ENCODE measurements at places on chromosomes 6 and 20.

DNA sequence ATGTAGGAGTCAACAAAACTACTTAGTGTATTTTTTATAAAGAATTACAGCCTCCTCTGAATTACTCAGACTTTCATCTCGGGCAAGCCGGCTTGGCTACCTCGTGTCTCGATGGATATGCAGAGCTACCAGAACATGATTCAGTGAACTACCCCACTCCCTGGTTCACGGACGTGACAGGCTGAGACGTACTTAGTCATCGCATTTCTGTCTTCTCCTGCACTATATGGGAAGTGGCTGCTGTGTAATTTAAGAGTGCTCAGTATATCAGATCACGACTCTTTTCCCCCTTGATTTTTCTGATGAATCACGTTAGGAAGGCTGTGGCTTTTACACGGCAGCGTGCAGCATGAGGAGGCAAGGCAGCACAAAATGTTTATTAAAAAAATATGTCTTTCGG lies 302.7 kb upstream of the ZFP64 start:
- peak; percentile 35 for DNase-seq

DNA sequence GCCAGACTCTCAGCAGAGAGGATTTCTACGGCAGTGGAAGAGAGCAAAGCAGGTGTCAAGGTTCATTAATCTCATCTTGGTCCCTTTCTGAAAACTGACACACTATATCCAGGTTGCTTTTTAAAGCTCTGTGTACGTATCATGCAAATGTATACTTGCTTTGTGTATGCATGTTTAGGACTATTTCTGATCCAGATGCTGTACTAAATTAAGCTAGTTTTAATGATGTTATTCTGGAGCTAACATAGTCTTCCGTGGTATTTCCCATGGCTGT lies 59.2 kb upstream of the SNX9 start:
- DNase-seq = no peak

- no peak for DNase-seq
Observed at GRCh38 chr6:144417681-144418080, 132.5 kb downstream of the UTRN start.

- no peak for DNase-seq
Observed at GRCh38 chr6:37105148-37106050, 64.6 kb upstream of the PIM1 start.

DNA sequence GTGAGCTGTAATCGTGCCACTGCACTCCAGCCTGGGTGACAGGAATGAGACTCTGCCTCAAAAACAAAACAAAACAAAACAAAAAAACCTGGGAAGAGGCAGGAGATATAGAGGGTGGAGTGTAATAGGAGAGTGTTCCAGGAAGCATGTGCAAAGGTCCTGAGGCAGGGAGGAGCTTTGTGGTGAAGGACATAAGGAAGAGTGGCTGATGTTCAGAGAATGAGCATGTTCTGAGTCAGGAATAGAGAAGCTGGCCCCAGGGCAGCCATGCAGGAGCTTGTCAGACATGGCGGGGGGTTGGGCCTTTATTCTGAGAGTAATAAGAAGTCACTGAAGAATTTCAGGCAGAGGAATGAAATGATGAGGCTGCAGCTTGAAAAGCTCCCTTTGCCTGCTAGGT lies 337.0 kb downstream of the CDH26 start:
- no peak for DNase-seq

GRCh38 chr6:27025351-27025750 lies 222.2 kb upstream of the PRSS16 start:
- DNase-seq = no peak

GRCh38 chr20:21358737-21359136 lies 38.6 kb downstream of the NKX2-4 start:
- DNase-seq = no peak

DNA sequence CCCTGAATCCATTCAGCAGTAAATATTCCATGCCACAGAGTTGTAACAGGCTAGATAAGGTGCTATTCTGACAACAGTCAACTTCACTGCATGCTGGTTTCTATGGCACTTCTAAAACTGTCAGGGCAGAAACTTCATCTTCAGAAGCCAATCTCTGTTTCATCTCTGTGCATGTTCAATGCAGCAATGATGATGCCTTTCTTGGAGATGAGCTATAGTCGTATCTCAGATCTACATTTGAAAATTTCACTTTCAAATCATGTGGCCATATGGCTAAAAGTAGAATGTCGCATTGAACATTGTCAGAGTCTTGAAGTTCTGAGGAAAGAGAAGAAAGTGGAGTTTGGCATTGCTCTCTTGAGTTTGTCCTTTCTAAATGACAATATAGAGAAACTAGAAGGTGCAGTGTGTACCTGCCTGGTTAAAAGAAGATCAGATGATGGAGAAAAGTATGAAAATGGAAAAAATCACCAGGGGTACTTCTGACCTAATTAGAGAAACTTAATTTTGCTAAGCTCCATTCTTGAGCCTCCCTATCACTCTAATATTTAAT lies 49.0 kb upstream of the VSTM2L start:
- no peak for DNase-seq

DNA sequence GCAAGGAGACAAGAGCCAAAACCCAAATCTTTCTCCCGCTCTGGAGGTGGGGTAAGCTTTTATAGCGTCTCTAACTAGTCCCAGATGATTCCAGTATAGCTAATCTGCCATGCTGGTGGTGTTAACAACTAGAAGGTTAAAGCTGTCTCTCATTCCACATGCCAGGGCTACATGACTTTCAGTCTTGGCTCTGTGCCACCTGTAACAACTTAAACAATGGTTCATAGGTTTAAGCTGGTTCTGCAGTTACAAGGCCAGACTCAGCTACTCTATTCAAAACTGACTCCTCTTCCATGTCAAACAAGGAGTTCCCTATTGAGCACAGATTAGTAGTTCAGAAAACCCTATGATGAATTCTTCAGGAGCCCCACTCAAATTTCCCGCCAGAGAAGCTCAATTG lies 128.9 kb downstream of the ELOVL4 start:
- DNase-seq = no peak

DNA sequence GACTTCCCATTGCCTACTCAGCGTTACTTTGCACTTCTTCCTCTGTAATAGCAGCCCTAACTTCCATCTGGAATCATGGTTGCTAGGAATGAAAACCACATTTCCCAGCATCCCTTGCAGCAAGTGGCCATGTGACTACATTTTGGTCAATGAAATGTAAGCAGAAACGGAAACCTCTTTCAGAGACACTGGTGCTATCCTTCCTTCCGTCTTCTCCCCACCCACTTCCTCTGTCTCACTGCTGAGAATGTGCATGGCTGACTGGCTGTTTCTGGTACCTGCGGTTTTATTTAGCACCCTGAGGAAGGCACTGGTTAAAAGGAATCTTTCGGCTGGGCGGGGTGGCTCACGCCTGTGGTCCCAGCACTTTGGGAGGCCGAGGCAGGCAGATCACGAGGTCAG lies 107.4 kb downstream of the SCML4 start:
- peak; percentile 38 for DNase-seq

DNA sequence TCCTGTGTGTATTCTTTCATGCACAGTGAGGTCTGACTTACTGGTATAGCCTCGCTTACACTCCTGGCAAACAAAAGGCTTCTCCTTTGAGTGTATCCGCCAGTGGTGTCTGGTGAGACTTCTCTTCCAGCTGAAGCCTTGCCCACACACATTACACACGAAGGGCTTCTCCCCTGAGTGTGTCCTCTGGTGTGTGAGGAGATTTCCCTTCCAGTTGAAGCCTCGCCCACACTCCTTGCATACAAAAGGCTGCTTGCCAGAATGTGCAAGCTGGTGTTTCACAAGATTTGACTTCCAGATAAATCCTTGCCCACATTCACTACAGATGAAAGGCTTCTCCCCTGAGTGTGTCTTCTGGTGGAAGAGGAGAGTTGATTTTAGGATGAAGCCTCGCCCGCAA lies 21.5 kb downstream of the ZNF337 start:
- DNase-seq = no peak

GRCh38 chr6:98669371-98669770 lies 165.0 kb upstream of the POU3F2 start:
- no peak for DNase-seq

DNA sequence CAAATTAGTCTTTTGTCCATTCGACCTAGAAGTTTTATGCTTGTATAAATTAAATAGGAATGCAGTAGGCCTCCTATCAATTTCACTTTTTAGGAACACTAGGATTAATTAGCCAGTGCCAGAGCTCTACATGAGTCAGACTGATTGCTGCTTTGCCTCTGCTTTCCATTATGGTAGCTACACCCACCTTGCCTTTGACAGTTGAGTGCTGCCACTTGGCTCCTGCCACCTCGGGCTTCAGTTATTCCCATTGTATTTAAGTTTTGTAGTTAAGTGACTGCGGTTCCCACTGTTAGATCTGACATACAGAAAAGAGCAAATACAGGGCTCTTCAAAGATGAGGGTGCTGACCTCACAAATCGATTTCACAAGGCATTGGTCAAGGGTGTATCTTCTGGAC lies 16.6 kb upstream of the WFDC12 start:
- no peak for DNase-seq

DNA sequence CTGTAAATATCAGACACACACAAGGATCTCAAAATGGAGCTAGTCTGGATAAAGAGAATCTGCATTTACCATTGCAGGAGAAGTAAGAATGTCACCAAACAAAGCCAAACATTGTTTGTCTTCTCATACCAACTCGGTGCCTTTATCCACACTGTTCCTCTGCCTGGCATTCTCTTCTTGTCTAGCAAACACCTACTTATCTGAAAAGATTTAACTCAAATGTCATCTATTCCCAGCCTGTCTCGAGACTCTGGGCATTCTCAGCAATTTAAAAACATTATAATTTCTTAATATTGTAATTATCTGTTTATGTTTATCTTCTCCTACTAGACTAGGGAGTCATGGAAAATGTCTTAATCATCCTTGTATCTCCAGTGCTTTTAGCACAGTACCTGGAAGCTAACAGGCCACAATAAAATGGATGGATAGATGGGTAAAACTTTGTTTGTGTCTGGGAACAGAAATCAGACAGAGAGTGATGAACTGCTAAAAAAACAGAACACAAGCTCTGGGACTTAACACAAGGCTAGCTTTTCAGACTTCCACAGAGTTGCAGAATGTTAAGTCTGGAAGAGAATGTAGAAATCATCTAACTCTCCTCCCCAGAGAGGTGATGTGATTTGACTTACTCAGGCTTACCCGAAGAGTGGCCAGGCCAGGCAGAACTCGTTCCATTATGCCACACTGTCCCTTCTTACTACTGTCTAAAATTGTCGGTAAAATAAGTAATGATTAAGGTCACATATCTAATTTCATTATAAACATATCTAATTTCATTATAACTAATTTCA lies 42.3 kb upstream of the FAM83C start:
- DNase-seq = no peak

GRCh38 chr6:52555518-52556233 lies 21.2 kb downstream of the TRAM2 start:
- DNase-seq = no peak

- DNase-seq = no peak
Observed at GRCh38 chr6:37174515-37175331, 4.8 kb downstream of the PIM1 start.

DNA sequence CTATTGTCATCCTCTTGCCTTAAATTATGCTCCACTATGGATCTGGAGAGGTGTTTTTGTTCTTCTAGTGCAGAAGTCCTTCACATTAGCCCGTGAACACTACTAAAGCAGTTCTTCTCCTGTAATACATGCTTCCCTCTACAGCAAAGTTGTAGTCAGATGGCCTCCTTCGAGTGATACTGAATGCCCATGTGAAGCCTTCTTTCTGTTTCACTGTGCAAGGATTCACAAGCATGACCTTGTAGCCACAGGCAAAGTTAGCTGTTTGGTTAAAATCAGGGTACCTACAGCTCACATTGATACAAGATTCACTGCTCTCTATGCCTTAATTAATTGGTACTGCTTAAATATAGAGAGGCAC lies 47.6 kb downstream of the ARHGAP18 start:
- no peak for DNase-seq

- no peak for DNase-seq
Observed at GRCh38 chr6:3211681-3212080, 15.8 kb downstream of the TUBB2B start.

- no peak for DNase-seq
Observed at GRCh38 chr20:39248171-39248861, 286.2 kb downstream of the DHX35 start.

DNA sequence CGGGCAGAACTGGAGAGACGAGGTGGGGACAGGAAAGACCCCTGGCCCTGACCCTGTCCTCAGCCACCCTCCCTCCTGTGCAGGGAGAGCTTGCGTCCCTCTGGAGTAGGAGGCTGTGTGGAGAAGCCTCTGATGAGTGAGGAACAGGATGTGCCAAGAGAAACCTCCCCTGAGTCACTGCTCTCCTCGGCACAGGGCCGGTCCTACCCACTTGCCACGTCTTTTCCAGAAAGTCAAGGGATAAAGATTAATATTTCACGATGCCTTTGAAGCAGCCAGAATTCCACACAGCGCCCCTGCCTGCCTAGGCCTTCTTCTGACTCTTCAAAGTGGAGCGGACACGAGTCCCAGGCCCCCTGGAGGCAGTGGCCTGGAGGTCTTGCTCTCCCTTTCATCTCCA lies 34.9 kb upstream of the THBS2 start:
- no peak for DNase-seq

GRCh38 chr6:6689400-6690143 lies 101.1 kb downstream of the LY86 start:
- DNase-seq = no peak

- no peak for DNase-seq
Observed at GRCh38 chr6:18897350-18897749, 510.2 kb downstream of the RNF144B start.
